ENCODE measurements at places on chromosomes 11 and 22. TPM values are rescaled to one million over a fixed set of nuclear protein-coding genes. Genes with fewer than 3 reads are reported as not detected.

DNA sequence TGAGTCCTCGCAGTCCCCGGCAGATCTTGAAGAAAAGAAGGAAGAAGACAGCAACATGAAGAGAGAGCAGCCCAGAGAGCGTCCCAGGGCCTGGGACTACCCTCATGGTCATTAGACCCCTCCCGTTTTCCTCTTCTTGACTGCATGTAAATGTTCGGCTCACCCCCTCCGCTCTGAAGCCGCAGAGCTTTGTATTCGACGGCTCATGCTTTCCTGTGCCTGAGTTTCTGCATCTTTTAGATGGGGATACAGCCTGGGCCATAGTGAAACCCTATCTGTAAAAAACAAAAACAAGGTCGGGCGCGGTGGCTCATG, 7.7 kb downstream of the USP18 start:
- H3K36me3 ChIP-seq, result no peaks in the 10 kb centered on the region
- no peaks in the 10 kb centered on the region for H3K27me3 ChIP-seq
- no peak overlapping the region for H3K4me3 ChIP-seq
- H3K27ac ChIP-seq, result peak overlapping the region; percentile 51
- no peak for DNase-seq
- H3K4me1 ChIP-seq, result peaks cover 12% of the 10 kb centered on the region

GRCh38 chr11:14593671-14594070, 49.9 kb upstream of the PDE3B start:
- no peaks in the 10 kb centered on the region for H3K4me1 ChIP-seq
- no peaks in the 10 kb centered on the region for H3K36me3 ChIP-seq
- no peaks in the 10 kb centered on the region for H3K27me3 ChIP-seq
- H3K4me3 ChIP-seq, result no peak overlapping the region
- DNase-seq, result no peak

DNA sequence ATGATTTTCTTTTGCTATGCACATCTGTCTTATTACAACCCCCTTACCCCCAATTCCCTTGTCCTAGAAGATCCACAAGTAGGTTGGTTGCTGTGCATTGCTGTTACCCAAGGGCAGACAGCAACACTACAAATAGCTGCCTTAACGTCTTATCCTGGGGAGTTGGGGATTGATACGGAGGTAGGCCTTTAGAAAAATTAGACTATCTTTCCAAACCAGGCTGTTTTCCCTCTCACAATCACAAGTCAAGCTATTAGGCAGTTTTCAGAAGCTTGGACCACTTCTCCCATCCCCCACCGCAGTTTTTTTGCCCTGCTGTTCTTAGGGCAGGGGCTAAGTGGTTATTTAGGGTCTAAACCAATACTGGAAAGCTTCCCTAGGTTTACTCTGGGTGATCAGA, 2.8 kb upstream of the PHLDB1 start:
- no peak overlapping the region for H3K4me3 ChIP-seq
- no peaks in the 10 kb centered on the region for H3K27me3 ChIP-seq
- peak overlapping the region; percentile 80 for H3K27ac ChIP-seq
- DNase-seq, result no peak
- H3K4me1 ChIP-seq, result peaks cover 45% of the 10 kb centered on the region
- peaks cover 21% of the 10 kb centered on the region for H3K36me3 ChIP-seq

GRCh38 chr11:72646472-72646871, 27.8 kb downstream of the PDE2A start:
- no peak overlapping the region for H3K27ac ChIP-seq
- no peak overlapping the region for H3K4me3 ChIP-seq
- H3K36me3 ChIP-seq, result no peaks in the 10 kb centered on the region
- peaks cover 19% of the 10 kb centered on the region for H3K4me1 ChIP-seq

GRCh38 chr11:73152861-73153483, 10.9 kb upstream of the FCHSD2 start:
- no peaks in the 10 kb centered on the region for H3K27me3 ChIP-seq
- no peaks in the 10 kb centered on the region for H3K4me1 ChIP-seq
- DNase-seq, result peak; percentile 48
- no peak overlapping the region for H3K4me3 ChIP-seq

DNA sequence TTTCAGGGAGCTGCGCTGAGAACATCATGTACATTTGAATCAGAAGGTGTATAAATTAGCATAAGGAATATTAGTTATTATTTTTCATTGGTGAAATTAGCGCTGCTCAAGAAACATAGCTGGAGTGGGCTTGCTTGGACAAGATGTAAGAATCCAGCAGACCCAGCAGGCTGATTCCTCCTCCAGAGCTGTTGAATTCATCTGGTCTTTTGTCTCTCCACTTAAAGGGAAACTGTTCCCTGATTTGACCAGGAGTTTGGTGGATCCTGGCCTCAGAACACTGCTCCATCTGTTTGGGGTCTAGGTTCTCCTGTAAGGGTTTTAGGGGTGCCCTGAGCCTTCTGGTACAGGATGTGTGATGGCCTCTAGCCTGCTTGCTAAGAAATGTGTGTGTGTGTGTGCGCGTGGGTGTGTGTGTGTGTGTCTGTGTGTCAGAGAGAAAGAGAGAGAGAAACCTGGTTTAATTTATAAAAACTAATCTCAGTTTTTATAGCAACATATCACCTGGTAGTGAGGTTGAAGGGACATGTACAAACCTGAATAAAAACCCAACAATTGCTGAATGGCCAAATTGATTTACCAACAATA, 8.3 kb upstream of the SORL1 start:
- no peaks in the 10 kb centered on the region for H3K36me3 ChIP-seq
- no peak overlapping the region for H3K27ac ChIP-seq
- no peaks in the 10 kb centered on the region for H3K27me3 ChIP-seq

GRCh38 chr22:37288521-37288920, 6.2 kb downstream of the CYTH4 start:
- no peak for DNase-seq
- no peaks in the 10 kb centered on the region for H3K4me1 ChIP-seq
- peaks cover 21% of the 10 kb centered on the region for H3K27me3 ChIP-seq
- no peak overlapping the region for H3K27ac ChIP-seq
- H3K36me3 ChIP-seq, result no peaks in the 10 kb centered on the region

GRCh38 chr11:67158221-67158620, 39.2 kb downstream of the KDM2A start:
- H3K4me1 ChIP-seq, result peaks cover 11% of the 10 kb centered on the region
- H3K36me3 ChIP-seq, result no peaks in the 10 kb centered on the region
- DNase-seq, result no peak
- H3K27me3 ChIP-seq, result no peaks in the 10 kb centered on the region

Gene SRPRA
- 53.2 TPM for total RNA-seq
